ENCODE measurements at places on chromosomes 16 and 17.

GRCh38 chr16:5982979-5983378 lies 885.4 kb upstream of the EEF2KMT start:
- no peak for DNase-seq

GRCh38 chr17:57403236-57403635 lies 146.9 kb downstream of the MSI2 start:
- no peak for DNase-seq

DNA sequence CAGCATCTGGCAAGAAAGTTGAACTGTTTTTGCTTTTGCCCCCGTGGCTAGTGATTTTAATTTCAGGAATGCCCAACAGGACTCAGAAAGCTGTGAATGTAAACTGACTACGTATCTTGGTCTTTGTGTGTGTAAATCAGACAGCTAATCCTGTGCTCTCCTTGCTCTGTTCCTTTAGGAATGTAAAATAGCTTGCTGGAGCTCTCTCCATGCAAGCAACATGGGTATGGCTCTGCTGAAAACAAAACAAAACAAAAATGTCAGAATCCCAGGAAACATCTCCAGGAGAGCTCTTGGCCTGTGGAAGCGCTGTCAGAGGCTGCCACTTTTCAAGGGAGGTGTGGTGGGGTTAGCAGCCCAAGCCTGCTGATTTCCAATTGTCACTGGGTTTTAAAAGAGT lies 161.8 kb upstream of the NOG start:
- no peak for DNase-seq

DNA sequence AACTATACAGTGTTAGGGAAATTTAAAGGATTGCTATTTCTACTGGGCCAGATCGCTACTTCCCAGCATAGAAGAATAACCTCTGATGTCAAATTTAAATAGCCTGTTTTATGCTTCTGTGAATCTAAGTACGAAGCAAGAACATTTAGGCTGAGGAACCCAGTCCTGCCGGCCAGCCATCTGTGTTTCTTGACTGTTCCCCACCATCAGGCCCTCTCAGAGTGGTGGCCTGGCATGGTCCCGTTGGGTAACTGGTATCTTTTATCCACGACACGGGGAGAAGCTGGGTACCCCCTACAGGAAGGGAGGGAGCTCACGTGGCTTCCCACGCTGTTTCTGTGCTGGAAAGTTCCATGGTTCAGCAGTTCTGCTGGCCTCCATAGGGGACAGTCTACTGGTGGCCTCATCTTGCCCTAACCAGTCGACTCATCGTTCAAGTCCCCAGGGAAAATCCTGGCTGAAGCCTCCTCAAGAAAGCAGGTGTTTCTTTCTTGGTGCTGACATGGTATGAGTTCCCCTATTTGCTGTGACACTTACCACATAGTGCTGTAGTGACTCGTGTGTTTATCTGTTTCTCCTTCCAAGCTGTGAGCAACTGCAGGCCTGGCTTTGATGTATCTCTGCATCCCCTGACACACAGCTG lies 201.7 kb upstream of the NLRP1 start:
- DNase-seq: no peak

DNA sequence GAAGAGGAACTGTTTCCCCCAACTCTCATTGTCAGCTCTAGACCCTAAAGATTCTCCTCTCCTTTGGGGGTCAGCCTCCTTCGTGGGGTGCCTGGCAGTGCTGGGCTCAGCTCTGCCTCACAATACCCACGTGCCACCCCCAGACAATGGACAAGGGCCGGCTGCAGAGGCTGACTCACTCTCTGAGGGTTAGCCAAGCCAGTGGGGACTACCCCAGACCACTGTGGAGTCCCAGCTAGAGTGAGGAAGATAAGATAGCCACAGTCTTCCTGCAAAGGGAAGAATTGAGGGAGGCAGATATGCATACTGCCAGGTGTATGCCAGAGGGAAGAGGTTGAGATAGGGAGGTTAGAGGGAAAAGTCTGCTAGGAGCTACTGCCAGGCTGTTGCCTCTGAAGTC lies 13.5 kb upstream of the MTMR4 start:
- DNase-seq: no peak

GRCh38 chr17:80863626-80864025 lies 128.0 kb upstream of the CHMP6 start:
- no peak for DNase-seq

DNA sequence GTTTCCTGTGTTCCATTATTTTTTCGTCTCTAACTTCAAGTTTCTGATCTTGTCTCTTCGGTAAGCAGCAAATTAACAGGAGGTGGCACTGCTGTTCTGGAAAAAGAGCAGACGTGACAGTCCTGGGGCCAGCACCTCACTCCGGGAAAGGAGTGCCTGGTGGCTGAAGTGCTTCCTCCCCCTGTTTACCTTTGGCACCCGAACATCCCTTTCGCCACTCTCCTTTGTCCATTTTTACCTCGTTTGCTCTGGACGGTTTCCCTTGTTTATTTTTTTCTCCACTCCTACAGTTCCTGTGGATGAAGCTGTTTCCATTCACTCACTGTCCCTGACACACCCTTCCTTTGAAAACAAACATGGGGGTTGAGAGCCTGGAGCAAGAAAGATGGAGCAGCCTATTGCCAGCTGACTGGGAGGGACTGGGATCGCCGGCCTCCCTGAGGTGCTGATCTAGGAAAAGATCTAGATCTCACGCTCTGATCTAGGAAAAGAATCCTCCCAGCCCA lies 12.6 kb downstream of the SAP30BP start:
- no peak for DNase-seq
